ENCODE measurements at places on chromosomes 5 and 9. TPM values are rescaled to one million over a fixed set of nuclear protein-coding genes. Genes with fewer than 3 reads are reported as not detected.

Gene CDKN2B-AS1
- 0.61 TPM for total RNA-seq

Gene PCDHGB1
- not detected for total RNA-seq

Gene TAF11L5
- not detected for total RNA-seq

Gene HABP4
- total RNA-seq = 15.0 TPM

Gene TLR4
- 1.0 TPM for total RNA-seq

Gene NR5A1
- total RNA-seq = not detected

Gene NFIB
- 0.32 TPM for total RNA-seq

Gene ZNF883
- 2.1 TPM for total RNA-seq

Gene PCDHA10
- total RNA-seq = not detected

Gene F2RL2
- total RNA-seq = not detected

Gene DIPK1B
- not detected for total RNA-seq

Gene FBXW5
- total RNA-seq = 86.5 TPM

Gene ADRB2
- total RNA-seq = 2.8 TPM

Gene PLPPR1
- not detected for total RNA-seq

Gene DMRTA1
- not detected for total RNA-seq

Gene ADAMTSL2
- total RNA-seq = 0.73 TPM

Gene MINAR2
- total RNA-seq = not detected

Gene OR1Q1
- total RNA-seq = not detected

Gene SV2C
- not detected for total RNA-seq
